ENCODE measurements at places on chromosomes 5 and 9. TPM values are rescaled to one million over a fixed set of nuclear protein-coding genes. Genes with fewer than 3 reads are reported as not detected.

KCNV2 gene
- not detected for total RNA-seq

GRCh38 chr9:1957856-1958255 lies 57.3 kb upstream of the SMARCA2 start:
- no peak for DNase-seq

GRCh38 chr9:82057805-82058204 lies 69.2 kb downstream of the SPATA31D1 start:
- DNase-seq = no peak

GRCh38 chr9:87076825-87077224 lies 129.5 kb upstream of the GAS1 start:
- no peak for DNase-seq

Data from T-cell (primary cell).